ENCODE measurements at places on chromosomes 12 and 14.

DNA sequence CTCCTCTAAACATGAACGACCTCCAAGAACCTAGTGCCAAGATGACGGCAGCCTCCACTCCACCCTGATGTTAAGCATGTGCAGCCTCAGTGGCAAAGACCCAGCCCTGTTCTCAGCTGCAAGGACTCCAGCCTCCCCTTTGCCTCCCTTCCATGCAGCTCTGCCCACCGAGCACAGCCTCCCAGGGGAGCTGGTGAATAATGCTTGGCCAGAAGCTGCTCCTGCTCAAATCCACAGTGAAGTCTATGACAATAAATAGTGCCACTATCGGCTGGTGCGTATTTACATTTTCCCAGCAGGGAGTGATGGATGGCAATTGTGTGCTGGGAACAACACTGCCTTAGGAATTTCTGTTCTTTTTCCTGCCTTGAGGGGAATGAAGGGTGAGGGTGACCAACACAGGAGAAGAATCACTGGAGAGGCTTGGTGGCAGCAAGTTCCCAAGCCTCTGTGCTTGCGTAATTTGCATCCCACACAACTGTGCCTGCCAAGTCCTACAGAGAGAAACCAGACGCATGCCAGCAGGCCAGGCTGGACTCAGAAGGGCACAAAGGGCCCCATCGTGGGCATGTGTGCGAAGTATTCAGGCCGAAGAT, 29.9 kb upstream of the TC2N start:
- no peak for DNase-seq

DNA sequence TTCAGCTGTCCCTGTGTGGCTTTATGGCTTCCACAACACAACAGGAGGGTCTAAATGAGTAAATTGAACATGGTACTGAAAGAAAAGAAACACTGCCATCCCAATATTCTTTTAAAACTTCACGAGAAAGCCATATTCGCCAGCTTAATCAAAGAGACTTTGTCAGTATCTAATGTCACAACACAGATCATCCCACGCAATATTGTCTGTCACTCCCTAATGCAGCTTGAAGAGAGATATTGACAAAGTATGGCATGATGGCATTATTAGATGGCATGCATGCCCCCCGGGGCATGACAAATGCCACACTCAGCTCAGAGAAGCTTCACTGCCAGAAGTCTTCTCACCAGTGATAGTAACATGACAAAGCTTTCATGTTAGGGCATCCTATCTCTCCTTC, 197.8 kb downstream of the TTC8 start:
- DNase-seq = no peak

DNA sequence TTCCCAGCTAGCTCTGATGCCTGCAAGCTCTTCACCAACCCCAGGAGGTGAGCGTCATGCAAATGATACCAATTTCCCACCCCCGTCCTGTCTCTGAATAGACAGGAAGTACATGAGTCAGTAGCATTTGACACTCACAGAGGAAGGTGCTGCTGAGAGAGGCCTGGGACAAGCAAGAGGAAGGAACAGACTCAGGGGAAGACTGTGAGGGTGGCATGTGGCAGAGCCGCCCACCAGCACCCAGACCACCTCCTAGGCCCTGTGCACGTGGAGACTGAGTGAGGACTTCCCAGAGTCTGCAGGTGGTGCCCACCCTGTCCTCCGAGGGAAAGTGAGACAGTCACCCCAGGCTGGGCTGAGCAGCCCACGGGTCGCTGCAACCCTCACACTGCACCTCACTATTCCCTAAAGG, 199.5 kb upstream of the SFSWAP start:
- no peak for DNase-seq

DNA sequence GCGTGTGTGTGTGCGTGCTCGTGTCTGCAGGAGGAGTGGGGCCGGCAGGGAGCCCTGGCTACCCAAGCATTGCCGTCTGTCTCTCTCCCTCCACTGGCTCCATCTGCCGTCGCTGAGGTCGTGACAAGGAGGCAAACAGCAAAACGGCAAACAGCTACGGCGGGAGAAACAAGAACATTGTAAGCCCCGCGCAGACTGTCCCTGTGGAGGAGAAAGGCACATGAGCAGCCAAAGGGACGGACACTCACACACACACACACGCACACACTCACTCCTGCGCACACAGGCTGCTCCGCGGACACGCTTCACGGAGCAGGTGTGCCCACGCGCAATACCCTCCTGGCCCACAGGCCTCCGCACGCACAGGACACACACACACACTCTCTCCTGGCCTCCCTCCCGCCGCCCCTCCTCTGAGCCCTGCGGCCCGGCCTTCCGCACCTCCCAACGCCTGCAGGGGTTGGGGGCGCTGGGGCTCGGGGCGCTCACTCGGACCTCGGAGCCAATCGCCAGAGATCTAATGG, 905 bp downstream of the CISTR start:
- DNase-seq = no peak

- DNase-seq = no peak
These were observed 6.1 kb downstream of the METTL3 start for GRCh38 chr14:21505012-21505553.

DNA sequence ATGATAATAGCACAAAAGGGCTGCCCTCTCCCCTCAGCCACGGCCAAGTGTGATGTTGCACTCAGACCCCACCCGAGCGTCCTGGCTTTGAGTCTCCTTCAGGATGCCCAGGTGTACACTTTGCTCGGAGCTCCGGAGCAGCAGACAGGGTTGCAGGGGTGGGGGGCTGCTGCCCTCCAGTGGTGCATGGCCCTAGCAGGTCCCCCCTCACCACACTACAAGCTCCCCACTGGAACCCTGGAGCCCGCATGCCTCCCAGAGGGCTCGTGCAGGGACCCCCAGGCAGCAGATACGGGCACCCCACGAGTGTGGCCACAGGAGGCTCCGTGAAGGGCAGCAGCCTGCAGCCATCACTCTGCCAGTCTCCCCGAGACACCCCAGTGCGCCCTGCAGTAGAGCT, 69.9 kb upstream of the C14orf180 start:
- DNase-seq = no peak

GRCh38 chr12:6118891-6119568, 5.4 kb downstream of the VWF start:
- no peak for DNase-seq

DNA sequence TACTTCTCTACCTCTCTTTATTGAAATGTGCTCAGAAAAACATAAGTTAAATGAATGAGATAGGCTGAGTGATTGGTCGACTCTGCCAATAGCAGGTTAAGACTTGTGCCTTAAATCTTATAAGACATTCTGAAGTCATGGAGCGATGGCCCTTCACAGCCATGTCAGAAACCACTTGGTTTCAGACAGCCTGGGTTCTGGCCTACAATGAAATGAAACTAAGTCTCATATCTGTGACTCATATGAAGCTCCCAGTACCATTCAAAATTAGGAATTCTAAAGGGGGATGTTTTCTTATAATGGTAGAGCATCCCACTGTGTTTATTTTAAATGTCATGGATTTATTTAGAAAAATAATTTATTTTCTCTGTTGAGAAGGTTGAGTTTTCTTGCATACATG, 42.6 kb downstream of the PLXNC1 start:
- no peak for DNase-seq

DNA sequence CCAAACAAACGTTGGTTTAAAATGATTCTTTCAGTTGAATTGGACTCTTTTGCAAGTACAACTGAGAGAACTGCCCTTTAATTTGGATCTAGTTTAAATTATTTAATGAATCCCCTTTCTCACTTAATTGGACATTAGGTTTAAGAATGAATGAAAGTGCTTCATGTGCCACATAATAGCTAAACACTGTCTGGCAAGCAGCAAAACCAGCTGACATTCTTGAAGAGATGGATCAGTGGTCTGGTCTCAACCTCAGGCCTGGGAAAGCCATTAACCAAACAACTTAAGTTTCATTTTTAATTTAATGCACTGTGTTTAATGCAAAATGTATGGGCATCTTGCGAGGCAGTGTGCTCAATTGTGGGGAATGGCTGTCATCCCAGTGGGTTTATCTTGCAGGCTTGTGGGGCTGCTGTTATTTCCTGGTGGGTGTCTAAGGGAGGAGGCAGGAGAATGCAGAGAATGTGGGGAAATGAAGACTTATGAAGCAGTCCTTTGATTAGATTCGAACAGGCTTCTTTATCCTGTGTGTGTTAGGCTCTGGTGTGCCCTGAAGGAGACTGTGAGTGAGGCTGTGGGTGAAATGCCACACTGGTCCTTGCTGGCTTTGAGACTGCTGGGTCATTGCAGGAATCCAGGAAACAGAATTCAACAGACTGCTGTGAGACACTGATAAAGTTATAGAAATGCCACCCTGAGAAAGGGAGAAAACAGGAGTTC, 144.1 kb upstream of the PELI2 start:
- DNase-seq = no peak

DNA sequence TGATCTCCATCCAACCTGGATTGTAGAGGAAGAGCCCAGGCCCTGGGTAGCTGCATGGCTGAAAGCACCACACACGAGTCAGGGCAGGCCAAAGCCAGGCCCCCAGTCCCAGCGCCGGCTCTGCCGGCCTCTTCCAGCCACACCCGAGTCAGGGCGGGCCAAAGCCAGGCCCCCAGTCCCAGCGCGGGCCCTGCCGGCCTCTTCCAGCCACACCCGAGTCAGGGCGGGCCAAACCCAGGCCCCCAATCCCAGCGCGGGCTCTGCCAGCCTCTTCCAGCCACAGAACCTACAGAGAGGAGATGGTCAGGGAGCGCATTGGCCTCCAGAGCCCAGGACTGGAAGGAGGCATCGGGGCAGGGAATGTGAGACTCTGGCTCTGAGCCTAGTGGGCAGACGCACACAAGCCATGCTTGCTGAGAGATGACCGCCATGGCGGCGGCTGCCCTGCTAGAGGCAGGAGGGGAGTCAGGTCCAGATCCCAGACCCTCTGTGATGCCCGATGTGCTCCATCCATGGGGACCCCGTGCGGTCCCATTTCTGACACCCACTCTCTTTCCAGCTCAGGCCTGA, 30.2 kb downstream of the BEGAIN start:
- no peak for DNase-seq

- no peak for DNase-seq
These were observed 15.1 kb downstream of the CPNE8 start for GRCh38 chr12:38890102-38890855.

- DNase-seq = no peak
These were observed 2.2 kb upstream of the RPS6KA5 start for GRCh38 chr14:91062600-91062999.

GRCh38 chr12:59626382-59626781, 30.6 kb downstream of the SLC16A7 start:
- no peak for DNase-seq

DNA sequence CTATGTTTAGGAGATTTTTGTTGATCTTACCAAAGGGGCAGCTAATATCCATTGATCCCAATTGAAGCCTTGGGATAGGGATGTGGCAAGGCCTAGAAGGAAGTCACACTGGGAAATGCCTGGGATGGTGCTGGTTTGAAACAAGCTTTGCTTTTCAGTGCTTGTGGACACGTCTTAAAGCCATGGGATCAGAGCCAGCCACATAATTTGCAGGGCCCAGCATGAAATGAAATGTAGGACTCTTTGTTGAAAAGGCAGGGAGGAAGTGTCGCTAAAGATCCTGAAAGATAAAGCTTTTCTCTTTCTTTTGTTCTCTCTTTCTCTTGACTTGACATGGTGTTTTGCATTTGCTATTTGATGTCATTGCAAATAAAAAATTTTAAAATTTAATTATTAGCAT, 5.0 kb downstream of the TTC9 start:
- no peak for DNase-seq

- DNase-seq = no peak
These were observed 217.1 kb downstream of the SLC38A4 start for GRCh38 chr12:46608431-46609272.

- DNase-seq = no peak
These were observed at the start of gene KRT78 for GRCh38 chr12:52848661-52849255. Gene KRT78 (minus strand): TSS chr12:52848994. CDS start chr12:52848930, 64 bp downstream.

GRCh38 chr12:48862760-48863159, 2.9 kb downstream of the RND1 start:
- DNase-seq = no peak

Measured in activated CD8-positive, alpha-beta memory T cell treated with anti-CD3 and anti-CD28 coated beads for 1 hour (primary cell).